ENCODE measurements at places on chromosomes 11 and 22.

GRCh38 chr11:27210531-27210930 lies 152.5 kb downstream of the CCDC34 start:
- DNase-seq: no peak

- DNase-seq: no peak
Measured at GRCh38 chr11:102436561-102436960, 16.0 kb downstream of the TMEM123 start.

GRCh38 chr11:57349491-57350274 lies 11.5 kb downstream of the P2RX3 start:
- peak; percentile 67 for DNase-seq

DNA sequence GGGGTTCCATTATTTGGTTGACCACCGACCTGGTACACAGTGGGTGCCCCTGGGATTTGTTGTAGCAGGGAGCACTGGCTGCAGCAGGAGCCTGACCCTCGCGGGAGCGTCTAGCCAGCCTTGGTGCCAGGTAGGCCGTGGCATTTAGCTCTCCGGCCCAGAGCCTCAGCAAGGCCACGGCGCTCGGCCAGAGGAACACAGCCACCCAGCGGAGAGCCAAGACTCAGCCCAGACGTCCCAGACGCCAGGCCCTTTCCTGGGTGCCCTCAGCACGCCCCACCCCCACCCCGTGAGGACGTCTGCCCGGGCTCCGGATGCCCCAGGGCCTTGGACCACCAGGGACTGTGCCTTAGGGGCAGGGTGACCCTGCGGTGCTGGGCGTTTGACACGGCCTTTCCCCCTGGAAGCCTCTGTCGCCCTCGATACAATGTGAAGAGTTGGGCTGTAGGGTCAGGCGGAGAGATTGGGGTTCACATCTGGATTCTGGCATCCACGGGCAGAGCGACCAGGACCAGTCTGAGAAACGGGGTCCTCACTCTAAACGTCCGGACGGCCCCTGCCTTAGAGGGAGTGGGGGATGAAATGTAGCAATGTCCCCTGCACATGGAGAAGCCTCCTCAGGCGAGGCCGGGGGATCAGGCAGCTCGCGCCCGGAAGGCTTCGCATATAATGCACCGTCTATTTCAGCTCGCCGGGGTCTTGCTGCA lies 99.2 kb upstream of the FGF3 start:
- no peak for DNase-seq

DNA sequence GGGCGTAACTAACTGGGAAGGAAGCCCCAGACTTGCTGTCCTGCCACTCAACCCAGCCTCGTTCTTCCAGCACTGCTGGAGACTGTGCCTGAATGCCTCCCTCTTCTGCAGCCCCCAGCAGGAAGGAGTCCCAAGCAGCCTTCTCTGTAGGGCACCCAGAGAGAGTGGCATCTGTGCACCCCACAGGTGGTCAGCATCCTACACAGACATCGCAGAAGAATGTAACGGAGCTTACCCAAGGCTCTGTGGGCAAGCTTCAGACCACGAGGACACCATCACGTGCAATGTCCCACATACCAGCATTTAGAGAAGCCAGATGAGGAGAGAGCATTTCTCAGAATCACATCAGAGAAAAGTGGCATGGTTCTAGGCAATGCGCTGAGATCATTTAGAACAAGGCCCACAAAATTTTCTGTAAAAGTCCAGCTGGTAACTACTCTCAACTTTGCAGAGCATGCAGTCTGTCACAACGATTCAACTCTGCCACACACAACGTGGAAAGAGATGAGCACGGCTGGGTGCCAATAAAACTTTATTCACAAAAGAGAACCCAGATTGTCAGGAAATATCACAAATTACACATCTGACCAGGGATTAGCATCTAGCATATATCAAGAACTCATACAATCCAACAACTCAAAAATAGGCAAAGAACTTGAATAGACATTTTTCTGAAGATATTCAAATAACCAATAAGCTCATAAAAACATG lies 33.4 kb downstream of the SHANK2 start:
- no peak for DNase-seq

- peak; percentile 29 for DNase-seq
Measured at GRCh38 chr11:114060392-114061047, 1.0 kb downstream of the ZBTB16 start.

- DNase-seq: no peak
Measured at GRCh38 chr11:123194337-123195187, 486 bp downstream of the CLMP start.

DNA sequence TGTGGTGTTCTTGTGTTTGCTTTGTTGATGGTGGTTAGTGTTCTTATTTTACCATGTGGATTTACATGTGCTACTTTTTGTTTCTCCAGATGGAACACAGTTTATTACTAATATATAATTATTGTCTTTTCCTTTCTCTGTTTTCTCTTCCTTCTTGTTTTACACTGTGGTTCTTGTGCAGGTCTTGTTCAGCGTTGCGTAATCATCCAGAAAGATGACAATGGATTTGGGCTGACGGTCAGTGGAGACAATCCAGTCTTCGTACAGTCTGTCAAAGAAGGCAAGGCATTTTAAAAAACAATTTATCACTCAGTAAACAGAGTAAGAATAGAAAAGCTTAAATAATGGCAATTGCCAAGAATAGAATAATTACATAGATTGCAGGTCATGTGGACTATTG lies 84.4 kb downstream of the ARHGEF12 start:
- no peak for DNase-seq

DNA sequence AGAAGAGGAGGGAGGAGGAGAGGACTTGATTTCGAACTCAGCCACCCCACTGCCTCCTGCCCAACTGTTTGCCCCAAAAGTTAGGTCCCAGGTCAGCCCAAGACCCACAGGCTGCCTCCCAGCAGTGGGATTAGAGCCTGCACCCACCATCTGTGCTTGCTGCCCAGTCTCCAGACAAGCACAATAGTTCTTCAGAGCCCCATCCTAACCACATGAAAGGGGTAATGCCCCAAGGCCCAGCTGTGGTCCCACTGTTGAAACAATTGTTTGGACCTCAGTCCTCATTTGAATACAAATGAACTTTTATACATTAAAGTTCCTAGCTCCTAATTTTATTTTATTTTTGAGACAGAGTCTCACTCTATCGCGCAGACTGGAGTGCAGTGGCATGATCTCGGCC lies 5.4 kb upstream of the VPS51 start:
- DNase-seq: no peak
